ENCODE measurements at places on chromosomes 6 and 20.

- DNase-seq, result no peak
Observed at GRCh38 chr6:47407300-47408281, 70.0 kb upstream of the CD2AP start.

DNA sequence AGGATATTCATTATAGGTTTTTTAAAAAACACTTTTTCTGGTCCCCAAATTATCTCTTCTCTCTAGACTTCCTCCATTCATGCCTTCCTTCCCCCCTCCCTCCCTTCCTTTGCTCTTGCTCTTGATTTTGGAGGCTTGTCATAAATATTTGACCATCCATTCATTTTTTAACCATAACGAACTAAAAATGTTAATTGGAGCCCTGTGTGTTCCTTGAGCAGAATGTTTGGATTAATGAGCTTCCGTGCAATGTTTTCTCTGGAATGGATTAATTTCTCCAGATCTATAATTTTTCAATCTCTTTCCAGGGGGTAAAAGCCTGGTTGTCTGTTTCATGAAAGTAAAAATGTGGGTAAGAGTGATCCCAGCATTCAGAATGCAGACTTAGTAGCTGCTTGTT lies 155.5 kb downstream of the ESR1 start:
- no peak for DNase-seq

- DNase-seq, result peak; percentile 60
Observed at GRCh38 chr6:41424370-41425058, 89.1 kb downstream of the NCR2 start.

- DNase-seq, result no peak
Observed at GRCh38 chr6:125259354-125259736, 42.4 kb downstream of the HDDC2 start.

- no peak for DNase-seq
Observed at GRCh38 chr20:8807480-8808201, 261.2 kb upstream of the PLCB4 start.

DNA sequence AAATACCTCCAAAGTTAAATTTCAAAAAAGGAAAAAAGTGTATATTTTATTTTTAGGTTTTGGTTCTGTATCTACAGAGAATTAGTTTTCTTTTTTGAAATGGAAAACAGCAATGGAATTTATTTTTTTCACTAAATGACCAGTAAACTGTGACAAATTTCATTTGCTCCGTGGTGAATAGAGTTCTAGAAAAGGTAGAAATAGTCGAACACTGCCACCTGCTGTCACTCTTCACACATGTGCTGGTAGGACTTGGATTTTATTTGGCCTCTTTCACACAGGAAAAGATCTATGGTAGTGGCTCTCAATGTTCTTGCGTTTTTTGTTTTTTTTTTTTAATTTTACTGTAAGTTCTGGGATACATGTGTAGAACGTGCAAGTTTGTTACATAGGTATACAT lies 312.5 kb downstream of the EYA4 start:
- DNase-seq, result no peak

DNA sequence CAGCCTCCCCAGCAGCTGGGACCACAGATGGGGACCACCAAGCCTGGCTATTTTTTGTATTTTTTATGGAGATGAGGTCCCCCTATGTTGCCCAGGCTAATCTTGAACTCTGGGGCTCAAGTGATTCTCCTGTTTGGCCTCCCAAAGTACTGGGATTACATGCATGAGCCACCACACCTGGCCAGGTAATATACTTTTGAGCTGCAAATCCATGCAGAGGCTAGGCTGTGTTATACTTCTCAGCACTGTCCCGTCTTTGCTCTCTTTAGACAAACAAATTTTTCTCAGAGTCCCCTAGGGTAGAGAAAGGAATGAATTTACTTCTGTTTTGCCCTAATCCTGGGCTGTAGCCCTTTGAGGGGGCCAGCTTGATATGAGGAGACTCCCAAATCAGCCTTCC lies 13.4 kb upstream of the SCAF8 start:
- no peak for DNase-seq

- no peak for DNase-seq
Observed at GRCh38 chr6:25889877-25890853, 16.1 kb upstream of the SLC17A3 start.

DNA sequence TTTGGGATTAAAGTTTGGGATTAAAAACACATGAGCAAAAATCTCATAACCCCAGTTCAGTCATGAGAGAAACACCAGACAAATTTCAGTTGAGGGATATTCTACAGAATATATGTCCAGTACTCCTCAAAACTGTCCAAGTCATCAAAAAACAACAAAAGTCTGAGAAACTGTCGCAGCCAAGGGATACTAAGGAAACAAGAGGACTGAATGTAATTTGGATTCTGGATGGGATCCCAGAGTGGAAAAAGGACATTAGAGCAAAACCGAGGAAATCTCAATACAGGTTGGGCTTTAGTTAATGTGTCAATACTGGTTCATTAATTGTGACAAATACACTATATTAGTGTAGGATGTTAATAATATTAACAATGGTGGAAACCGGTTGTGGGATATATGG lies 219.3 kb downstream of the BCKDHB start:
- DNase-seq, result no peak

DNA sequence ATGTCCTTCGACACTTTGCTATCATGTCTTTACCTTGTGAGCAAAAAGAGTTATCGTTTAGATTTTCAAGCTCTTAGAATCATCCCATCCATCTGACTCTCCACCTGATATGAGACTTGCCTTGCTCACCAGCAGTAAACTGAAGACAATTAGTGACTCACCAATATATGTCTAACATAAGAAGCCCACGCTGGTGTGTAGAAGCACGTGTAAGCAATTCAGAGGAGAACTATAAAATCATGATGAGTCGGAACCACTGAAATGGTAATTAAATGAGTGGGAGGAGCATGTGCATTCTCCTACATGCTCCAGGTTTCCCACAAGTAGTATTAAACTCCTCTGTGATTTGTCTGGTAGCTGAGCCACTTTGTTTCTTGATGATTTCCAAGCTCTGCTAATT lies 181.6 kb upstream of the RNF217 start:
- DNase-seq, result no peak

DNA sequence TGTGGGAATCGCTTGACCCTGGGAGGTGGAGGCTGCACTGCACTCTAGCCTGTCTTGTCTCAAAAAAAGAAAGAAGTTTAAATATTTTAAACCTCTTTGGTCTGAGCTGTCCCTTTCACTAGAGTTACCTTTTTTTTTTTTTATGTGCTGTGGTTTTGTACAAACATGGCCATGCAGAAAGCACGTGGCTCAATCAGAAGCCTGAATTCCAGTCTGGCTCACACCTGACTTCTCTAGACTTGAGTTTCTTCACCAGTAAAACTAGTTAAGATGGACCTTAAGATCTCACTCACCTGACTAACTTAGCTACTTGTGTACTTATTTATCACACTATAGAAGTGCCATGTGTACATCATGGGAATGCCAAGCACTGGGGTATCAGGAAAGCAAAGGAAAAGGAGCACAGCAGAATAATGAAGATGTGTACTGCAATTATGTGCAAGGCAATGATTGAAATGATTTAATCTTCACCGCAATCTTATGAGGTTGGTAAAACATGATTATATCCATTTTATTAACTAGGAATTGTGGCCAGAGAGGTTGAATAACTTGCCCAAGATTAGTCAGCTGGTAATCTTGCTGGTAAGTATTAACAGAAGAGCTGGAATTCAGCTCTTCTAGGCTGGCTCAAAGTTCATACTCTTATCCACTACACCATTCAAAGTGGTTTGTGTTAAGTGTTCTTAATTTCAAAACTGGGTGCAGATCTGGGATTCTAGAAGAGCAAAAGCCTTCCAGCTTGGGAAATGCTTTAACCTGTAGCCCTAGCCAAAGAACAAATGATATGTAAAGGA lies 10.7 kb downstream of the HMGN3 start:
- no peak for DNase-seq

DNA sequence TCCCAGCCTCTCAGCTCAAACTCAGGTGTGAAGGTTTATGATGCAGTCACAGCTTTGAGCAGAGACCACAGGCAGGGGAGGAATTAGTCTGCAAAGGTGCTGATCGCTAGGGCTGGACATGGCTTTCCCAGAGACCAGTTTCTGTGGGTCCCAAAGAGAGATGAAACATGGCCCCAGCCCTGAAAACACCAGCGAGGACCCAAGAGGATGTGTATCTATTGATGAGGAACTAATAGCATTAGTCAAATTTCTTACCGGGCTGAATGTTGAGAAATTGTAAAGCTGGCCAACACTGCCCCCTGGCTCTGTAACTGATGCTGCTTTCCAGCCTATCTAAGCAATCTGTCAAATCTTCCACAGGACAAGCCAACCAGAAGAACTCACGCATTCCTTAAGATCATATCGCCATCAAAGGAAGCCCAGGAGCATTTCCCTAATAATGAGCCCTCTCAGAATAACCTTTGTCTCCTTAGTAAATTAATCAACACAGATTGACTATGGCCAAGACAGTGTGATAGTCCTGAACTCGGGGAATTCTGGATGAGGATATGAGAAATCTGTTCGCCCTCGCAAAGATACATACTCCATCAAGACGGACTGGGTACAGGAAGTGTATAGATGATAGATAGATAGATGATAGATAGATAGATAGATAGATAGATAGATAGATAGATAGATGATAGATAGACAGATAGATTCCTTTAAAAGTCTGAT lies 7.8 kb upstream of the ACSS1 start:
- DNase-seq, result peak; percentile 27

DNA sequence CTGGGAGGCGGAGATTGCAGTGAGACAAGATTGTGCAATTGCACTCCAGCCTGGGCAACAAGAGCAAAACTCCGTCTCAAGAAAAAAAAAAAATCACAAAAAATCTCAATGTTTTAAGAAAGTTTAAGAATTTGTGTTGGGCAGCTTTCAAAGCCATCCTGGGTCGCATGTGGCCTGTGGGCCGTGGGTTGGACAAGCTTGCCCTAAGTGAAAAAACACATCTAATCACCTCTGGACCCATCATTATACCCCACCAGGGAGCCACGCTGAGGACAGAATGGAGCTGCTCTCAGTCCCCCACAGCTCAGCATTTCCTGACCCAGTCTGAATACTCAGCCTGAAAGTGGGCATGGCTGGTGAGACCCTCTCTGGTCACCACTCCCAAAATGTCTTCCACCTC lies 129.3 kb downstream of the PRND start:
- no peak for DNase-seq

DNA sequence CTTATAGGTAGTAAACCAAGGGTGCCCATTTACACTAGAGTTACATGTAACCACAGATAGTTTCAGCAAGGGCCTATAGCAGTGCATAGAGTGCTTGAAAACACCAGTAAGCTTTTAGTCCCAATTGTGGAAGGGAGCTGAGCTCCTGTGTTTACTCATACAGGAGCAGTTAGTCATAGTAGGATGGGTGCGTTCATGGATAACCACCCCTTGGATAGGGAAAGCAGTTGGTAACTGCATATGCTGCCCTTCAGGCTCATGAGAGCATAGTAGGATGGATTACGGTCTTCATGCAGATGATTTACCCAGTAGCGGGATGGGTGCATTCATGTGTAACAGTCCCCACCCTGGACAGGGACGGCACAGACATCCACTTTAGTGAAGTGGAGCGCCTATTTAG lies 45.1 kb downstream of the OR2B6 start:
- no peak for DNase-seq

DNA sequence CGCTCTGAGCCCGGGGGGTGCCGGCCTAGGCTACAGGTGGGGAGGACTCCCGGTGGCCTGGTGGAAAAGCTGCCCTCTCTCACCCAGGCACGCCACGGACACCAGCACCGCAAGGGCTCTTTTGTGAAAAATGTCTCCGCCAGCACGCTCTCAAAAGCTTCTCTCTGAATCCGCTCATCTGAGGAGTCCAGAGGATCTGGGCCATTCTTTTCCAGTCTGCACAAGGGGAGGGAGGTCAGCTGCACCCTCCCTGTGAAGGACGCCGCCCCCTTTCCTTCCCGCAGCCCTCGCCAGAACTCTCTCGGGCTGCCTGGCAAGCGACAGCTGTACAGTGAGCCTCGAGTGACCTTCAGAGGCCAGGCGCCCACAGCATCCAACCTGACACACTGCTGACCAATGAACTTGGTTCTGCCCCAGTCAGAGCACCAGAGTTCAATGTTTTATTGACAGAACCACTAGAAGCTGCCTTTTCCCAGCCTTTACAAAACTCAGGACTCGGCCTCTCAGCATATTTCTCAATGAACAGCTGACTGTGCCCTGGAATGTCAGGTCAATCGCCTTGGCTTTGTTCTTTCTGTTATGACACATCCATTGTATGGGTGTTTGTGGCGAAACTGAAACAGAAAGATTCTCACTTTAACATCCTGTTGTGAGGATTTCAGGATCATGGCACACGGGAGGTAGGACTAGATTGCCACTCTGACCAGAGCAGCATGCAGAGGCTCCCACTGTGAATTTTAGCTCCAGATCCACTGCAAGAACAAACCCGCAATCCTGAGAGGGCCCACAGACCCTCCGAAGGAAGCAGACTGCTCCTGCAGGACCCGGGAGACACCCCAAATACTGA lies 26.7 kb downstream of the SERPINB9 start:
- DNase-seq, result no peak

- no peak for DNase-seq
Observed at GRCh38 chr20:50099113-50099512, 13.8 kb downstream of the UBE2V1 start.

GRCh38 chr6:52726741-52727535 lies 36.3 kb downstream of the GSTA2 start:
- no peak for DNase-seq

- DNase-seq, result no peak
Observed at GRCh38 chr6:25062070-25062811, 126.5 kb upstream of the RIPOR2 start.
